ENCODE measurements at places on chromosomes 5 and 9. TPM values are rescaled to one million over a fixed set of nuclear protein-coding genes. Genes with fewer than 3 reads are reported as not detected.

PCDHGA2 gene
- 2.6 TPM for total RNA-seq

UGT3A1 gene
- not detected for total RNA-seq

GPR150 gene
- 0.43 TPM for total RNA-seq

IL9 gene
- not detected for total RNA-seq

F12 gene
- 0.43 TPM for total RNA-seq

ZBED3 gene
- 2.6 TPM for total RNA-seq

GABRA6 gene
- total RNA-seq: not detected

FBXO10 gene
- total RNA-seq: 16.4 TPM

FBP2 gene
- total RNA-seq: not detected

PCDHB12 gene
- under 0.01 TPM for total RNA-seq

ZBTB5 gene
- total RNA-seq: 12.5 TPM

C5orf46 gene
- total RNA-seq: 4.8 TPM

FCN2 gene
- not detected for total RNA-seq

CDH9 gene
- not detected for total RNA-seq

TERT gene
- not detected for total RNA-seq

OLFML2A gene
- total RNA-seq: 5.5 TPM

ENTREP1 gene
- total RNA-seq: under 0.01 TPM

NME5 gene
- total RNA-seq: 1.3 TPM

SLC25A2 gene
- total RNA-seq: 0.64 TPM

ZNF608 gene
- 8.4 TPM for total RNA-seq

SNCAIP gene
- total RNA-seq: 19.0 TPM

ADAMTS13 gene
- total RNA-seq: 1.3 TPM

DENND1A gene
- total RNA-seq: 22.9 TPM

ELOVL7 gene
- not detected for total RNA-seq

PCDHA4 gene
- 0.32 TPM for total RNA-seq

GLIPR2 gene
- total RNA-seq: 29.4 TPM

SERF1A gene
- total RNA-seq: 8.7 TPM

MCC gene
- total RNA-seq: 25.4 TPM

ZNF462 gene
- 32.4 TPM for total RNA-seq

TIFAB gene
- not detected for total RNA-seq

LCN2 gene
- not detected for total RNA-seq

SLC34A3 gene
- under 0.01 TPM for total RNA-seq

TMEM174 gene
- not detected for total RNA-seq

PCA3 gene
- total RNA-seq: not detected

PPP2R2B gene
- 2.2 TPM for total RNA-seq

CDC37L1 gene
- 25.9 TPM for total RNA-seq

ZNG1F gene
- 7.1 TPM for total RNA-seq

PPP1R26 gene
- total RNA-seq: 11.7 TPM

N4BP3 gene
- 0.43 TPM for total RNA-seq

HNRNPK gene
- total RNA-seq: 522 TPM

CLK4 gene
- total RNA-seq: 26.3 TPM

DIRAS2 gene
- total RNA-seq: 1.3 TPM

Measured in fibroblast of villous mesenchyme (primary cell).